ENCODE measurements at places on chromosomes 7 and 10. TPM values are rescaled to one million over a fixed set of nuclear protein-coding genes. Genes with fewer than 3 reads are reported as not detected.

DNA sequence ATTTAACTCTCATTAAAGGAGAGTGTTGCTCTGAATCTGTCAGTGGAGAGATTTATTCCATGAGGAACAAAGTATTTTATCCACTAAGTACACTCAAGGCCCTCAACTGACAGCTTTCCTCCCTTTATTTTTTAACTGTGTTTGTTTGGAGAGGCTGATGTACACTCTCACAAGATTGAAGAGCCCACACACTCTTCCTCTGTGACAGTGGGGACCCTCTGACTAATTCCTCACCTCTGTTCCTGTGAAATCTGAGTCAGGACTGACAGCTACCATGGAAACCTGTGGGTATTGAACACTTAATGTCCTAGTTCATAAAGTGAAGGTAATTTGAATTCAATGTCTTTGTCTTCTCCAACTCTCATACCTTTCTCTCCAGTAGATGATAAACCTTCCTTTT is 189.8 kb upstream of the PITRM1 start:
- no peak for DNase-seq

- no peak for DNase-seq
Observed at GRCh38 chr7:50142425-50143017, 49.5 kb upstream of the ZPBP start.

The OR2A2 gene
- not detected for total RNA-seq

The SUN3 gene
- total RNA-seq: not detected

GRCh38 chr10:1274701-1275544 is 218.7 kb downstream of the WDR37 start:
- no peak for DNase-seq
